ENCODE measurements at places on chromosomes 3 and 15.

GRCh38 chr3:125145751-125146475 lies 66.6 kb downstream of the SLC12A8 start:
- no peak for DNase-seq

DNA sequence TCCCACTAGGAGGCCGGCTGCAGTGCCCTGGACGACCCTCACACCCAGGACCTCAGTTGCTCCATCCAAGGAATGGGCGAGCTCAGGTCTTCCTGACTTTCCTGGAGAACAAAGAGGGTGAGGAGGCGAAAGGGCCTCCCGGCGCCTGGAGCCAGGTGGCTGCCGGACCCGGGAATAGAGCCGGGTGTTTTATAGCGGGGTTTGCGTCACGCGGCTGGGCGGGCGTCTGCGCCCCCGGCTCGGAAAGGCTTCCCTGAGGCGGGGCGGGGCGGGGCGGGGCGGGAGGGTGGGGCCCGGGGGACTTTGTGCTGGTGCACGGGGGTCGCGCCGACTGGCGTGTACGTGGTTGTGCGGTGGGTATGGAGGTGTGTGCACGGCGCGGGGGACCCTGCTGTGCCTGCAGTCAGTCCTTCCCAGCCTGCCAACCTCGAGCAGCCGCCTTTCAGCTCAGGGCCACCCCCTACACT lies 4.6 kb upstream of the PRKCD start:
- DNase-seq = no peak

GRCh38 chr15:78175330-78175729 lies 26.2 kb downstream of the IDH3A start:
- DNase-seq = no peak

DNA sequence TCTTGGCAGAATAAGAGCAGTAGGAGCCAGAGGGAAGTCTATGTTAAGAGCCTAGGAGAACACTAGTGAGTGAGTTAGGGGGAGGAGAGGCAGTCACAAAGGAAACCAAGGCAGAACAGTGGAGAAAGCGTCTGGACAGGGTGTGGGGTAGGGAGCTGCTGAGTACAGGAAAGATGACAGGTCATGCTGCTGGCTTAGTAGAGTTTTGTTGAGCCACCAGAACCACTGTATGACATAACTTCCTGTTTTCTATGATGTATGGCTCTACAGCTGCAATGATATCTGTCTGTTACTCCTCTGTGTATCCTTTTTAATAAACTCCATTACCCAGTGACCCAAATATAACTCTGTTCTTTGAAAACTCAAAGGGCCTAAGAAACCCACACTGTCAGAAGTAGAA lies 10.6 kb upstream of the STT3B start:
- no peak for DNase-seq

GRCh38 chr3:4685673-4686345 lies 192.7 kb downstream of the ITPR1 start:
- DNase-seq = no peak
